ENCODE measurements at places on chromosomes 16 and 17. TPM values are rescaled to one million over a fixed set of nuclear protein-coding genes. Genes with fewer than 3 reads are reported as not detected.

SP6 gene
- 0.11 TPM for total RNA-seq

TRPV3 gene
- total RNA-seq, result 1.00 TPM

GPR179 gene
- total RNA-seq, result under 0.01 TPM

RAPGEFL1 gene
- total RNA-seq, result 1.7 TPM

GGT6 gene
- total RNA-seq, result not detected

CACNG4 gene
- not detected for total RNA-seq

TBX21 gene
- 0.12 TPM for total RNA-seq

LDAF1 gene
- 107 TPM for total RNA-seq

IRF8 gene
- not detected for total RNA-seq

RNF157 gene
- total RNA-seq, result 0.75 TPM
